ENCODE measurements at places on chromosomes 3 and 15.
A peak's percentile ranks its signal among the peaks of the same experiment; 100 is the strongest.

DNA sequence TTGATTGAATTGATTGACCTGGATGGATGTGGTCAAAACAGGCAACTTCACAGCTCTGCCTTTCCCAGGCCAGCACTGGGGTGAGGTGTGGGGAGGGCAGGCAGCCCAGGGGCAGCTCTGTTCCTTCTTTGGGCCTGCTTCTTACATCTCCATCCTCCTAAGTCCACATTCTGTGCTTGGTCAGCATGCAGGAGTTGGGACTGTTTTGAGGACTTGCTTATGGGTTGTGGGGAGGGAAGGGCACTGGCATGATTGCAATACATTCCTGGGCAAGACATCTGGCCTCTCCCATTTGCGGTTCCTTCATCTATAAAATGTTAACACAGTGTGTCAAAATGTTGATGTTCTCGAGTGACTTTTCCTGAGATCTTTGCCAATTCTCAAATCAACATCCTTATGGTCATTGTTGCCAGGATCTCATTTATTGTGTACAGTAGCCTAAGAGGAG lies 84.1 kb downstream of the ST6GAL1 start:
- DNase-seq = no peak

DNA sequence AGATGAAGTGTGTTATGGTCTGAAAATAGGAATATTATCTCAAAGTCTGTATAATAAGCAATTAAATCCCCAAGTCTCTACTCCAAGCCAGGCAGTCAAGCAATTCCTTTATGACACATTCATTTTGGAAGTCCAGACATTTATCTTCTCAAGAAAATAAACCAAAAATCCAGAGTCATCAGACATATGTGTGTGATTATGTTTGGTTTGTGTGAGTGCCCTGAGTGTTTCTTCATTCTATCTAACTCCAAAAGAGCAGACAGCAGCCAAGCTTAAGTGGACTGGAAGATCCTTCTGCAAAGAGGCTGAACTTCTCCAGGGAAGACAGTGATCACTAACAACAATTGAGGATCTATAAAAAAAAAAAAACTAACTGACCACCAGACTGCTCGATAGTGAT lies 239.8 kb downstream of the STAG1 start:
- DNase-seq = no peak

- no peak for DNase-seq
Measured at GRCh38 chr15:62183130-62183529, 18.0 kb upstream of the C2CD4B start.

GRCh38 chr3:145159640-145160039 lies 1001.3 kb downstream of the PLOD2 start:
- no peak for DNase-seq

DNA sequence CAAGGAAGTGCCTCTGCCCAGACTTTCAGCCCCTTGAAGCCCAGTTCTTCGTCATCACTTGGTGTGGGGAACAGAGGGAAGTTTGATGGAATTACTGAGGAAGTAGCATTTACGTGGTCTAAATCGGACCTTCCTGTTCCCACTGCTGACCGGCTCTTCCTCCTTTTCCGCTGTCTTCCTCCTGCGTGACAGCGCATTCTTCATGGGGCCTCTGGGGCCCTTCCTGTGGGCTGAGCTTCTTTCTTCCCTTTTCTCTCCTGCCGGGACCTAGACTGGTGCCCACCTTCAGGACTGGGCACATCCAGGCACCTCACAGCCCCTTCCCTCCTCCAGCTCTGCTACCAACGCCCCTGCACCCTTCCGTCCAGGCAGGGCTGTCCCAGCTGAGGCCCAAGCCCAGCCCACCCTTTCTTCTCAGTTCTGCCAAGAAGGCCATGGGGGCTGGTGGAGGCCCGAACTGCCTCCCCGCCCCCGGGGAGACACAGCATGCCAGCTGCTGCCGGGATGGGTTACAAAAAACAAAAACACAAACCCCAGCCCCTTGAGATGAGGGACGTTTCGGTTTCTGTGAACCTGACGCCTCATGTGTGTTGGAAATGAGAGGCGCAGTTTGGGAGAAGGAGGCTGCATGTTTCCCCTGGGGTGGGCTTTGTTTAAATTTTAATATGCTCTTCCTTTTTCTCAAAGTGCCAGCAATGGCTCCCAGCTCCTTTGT lies 19.1 kb downstream of the ZNF710 start:
- DNase-seq = no peak

- no peak for DNase-seq
Measured at GRCh38 chr3:104452697-104453096, 914.0 kb upstream of the ALCAM start.

DNA sequence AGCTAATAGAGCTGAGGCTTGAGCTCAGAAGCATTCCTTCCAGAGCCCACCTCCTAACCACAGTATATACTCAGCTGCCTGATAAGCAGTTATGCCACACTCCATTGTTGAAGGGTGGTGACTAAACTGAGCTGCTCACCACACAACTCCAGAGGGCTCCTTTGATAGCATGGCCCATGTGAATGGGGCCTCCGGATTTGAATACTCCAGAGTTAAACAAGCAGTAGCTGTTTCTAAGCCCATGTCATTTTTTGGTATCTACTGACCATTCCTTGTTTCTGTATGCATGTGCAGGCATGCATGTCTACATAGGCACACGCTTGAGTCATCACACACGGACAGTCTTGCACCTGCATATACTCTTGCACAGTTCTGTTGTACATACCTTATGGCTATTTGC lies 28.9 kb downstream of the IGSF10 start:
- DNase-seq = peak; percentile 77

- no peak for DNase-seq
Measured at GRCh38 chr3:38157595-38157994, 7.7 kb upstream of the OXSR1 start.

DNA sequence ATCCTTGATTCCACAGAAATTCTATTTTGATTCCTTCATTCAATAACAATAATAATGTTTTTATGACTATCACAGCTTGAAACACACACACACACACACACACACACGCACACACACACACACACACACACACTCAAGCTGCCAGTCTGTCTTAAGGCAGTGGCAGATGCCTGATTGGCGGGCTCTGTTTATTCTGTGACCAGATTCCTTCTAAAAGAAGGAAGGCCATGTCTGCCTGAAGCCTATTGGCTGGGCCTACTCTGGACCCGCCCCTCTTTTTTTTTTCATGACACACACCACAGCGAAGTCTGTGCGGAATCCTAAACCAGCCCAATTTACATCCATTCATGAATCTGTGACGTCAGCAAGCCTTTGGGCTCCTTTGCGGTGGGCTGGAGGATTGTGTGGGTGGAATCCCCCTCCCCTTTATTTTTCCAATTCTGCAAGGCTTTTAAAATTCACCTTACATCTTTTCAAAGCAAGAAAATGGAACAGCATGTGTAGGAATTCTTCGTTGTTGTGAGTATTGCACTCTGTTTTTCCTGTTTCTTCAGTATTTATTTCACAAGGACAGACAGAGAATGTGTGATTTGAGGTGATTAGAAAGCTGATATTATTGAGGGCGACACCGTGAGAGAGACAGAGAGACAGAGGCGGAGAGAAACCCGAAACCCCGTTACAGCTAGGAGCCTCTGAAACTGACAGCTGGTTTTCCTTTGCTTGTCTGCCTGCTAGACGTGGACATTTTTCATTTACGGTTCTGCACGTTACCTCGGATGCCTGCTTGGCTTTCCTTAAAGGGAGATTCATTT lies at the start of gene MAP3K13:
Gene MAP3K13, plus strand, starts transcription at position 287 of the 812 bp plus-strand sequence. CDS start 65,446 bp downstream, outside the sequence.
- peak; percentile 63 for DNase-seq

- no peak for DNase-seq
Measured at GRCh38 chr3:176513604-176514003, 683.7 kb downstream of the TBL1XR1 start.

- no peak for DNase-seq
Measured at GRCh38 chr3:151787626-151788025, 26.3 kb upstream of the AADAC start.

DNA sequence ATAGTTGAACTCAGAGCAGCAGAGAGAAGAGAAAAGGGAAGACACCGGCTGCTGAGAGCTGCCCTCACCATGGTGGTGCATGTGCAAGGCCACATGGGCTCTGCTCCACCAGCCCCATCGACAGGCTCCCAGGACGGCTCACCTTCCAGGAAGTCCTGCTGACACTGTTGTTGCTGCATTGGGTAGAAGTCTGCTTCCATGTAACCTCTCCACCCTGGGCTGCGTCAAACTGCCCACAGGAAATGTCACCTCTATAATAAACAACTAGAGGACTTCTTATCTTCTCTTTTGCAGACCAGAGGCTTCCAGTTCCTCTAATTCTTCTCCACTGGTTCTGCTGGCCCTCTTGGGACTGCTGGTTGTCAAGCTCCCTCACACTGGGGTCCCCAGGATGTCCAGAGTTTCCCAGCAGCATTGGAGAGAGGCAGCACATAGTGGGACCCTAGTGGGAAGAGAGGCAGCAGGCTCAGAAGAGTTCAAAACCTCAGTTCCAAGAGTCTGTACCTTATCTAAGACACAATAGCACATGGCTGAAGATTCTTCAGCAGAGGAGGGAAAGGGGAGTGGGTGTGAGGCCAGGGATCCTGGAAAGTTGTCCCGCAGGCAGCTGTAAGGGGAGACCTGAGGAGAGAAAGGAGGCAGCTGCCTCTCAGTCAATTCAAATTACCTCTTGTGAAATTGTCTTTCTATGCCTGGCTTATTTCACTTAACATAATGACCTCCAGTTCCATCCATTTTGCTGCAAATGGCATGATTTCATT lies 5.8 kb upstream of the CCR3 start:
- DNase-seq = peak; percentile 77

DNA sequence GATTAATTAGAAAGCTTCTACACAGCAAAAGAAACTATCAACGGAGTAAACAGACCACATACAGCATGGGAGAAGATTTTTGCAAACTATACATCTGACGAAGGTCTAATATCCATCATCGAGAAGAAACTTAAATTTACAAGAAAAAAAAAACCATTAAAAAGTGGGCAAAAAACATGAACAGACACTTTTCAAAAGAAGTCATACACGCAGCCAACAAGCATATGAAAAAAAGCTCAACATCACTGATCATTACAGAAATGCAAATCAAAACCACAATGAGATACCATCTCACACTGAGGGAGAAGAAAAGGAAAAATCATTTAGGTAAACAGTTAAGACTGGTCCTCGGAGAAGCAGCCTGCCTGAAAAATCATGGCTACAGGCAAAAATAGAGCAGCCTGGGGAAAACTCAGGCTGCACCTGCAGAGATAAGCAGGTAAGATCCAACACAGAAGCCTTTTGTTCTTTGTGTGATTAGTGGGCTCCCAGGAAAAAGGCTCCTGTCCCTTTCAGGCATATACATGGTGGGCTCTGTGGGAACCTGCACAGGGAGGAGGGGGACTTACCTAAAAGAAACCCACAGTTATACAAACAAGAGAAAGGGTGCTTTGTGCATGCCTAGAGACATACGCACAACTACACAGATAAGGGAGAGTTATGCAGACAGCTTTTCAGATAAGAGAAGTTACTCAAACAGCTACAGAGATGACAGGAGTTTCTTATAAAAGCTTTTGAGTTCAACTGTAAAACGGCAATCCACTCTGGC lies 49.3 kb downstream of the C3orf70 start:
- no peak for DNase-seq

DNA sequence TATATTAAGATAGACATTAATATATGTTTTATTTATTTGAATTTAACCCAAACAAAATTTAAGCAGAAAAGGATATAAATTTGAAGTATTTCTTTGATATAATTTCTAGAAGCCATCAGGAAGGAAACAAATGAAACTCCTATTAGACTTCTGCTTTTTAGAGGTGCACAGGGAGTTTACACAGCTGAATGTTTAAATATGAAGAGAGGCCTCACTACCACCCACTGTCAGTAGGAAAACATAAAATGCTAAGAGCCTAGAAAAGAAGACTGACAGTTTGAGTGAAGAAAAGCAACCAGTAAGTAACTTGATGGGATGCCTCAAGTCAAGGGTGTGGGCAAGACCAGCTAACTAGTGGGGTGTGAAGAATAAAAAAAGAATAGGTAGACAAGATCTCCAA lies 19.7 kb downstream of the PLSCR2 start:
- no peak for DNase-seq

- DNase-seq = no peak
Measured at GRCh38 chr15:89244574-89244903, 760 bp downstream of the FANCI start.

DNA sequence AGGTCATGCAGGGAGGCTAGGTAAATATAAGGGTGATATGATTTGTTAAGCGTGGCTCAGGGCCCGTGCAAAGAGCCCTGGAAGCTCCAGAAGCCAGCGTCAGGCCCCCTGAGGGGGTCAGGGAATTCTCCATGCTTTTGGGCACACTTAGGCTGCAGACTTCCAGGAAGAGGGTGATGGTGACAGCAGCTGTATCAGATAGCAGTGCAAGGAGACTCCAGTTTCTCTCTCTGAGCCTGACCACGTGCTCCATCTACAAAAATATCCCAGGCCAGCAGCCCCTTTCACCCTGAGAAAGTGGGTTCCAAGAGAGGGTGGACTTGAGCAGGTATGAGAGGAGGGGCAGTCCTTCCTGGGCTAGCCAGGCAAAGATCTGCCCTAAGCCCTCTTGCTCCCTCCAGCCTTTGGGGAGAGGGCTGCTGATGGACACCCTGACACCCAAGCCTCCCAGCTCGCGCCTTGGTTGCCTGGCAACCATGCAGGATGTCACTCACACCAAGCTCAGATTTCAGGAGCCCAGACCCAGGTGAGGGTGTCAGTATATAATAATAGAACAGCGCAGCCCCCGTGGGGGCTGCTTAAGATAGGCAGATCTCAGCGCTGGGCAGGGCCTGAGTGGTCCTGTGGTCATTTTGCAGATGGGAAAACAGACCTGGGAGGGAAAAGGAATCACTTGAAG lies 35.8 kb downstream of the ATP2B2 start:
- no peak for DNase-seq

DNA sequence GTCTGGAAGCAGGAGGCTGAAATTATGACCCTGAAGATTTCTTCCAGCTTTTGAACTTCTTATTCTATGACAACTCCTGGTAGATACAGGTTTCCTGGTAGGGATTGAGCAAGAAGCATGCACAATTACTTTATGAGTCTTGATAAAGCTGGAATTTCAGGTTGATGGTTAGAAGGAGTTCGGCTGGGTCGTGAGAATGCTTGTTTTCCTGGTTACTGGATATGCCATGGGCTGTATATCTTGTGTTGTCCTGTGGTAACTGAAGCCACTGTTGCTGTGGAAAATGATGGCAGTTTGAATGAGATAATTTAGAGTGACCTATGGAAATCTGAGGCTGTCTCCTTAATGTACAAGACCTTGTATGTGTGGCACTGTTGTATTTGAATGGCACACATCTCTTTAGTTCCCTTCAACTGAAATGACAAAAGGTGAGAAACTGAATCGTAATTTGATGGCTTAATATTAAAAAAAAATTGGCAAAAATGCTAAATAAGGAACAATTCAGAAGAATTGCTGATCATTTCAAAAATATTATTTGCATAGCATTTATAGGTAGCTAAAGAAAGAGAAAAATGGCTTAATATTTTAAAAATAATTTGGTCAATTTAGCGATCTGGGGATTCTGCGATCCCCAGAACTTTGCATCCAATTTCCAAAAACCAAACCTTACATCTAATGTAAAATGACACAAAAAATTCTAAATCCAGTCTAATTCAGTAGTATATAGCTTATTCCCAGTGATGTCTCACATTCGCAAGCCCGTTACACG lies 1.1 kb upstream of the UBE2E1 start:
- no peak for DNase-seq

DNA sequence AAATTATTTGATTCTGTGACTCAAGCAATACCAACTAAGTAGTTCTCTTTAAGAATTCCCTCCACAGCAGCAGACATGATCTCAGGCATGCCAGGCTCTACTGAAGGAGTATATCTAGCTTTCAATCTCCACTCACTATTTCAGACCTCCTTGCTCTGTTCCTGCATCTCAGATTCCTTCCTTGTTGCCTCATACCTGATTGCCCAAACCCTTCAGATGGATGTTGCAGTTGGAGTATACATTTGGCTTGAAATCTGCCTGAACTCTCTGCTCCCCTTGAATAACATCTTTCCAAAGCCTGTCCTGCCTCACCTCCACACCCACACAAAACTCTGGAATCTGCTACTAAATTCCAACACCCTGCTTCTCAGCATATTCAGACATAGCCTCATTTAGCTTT lies 19.8 kb upstream of the TM4SF4 start:
- no peak for DNase-seq
